ENCODE measurements at places on chromosomes 11 and 22. TPM values are rescaled to one million over a fixed set of nuclear protein-coding genes. Genes with fewer than 3 reads are reported as not detected.

DNA sequence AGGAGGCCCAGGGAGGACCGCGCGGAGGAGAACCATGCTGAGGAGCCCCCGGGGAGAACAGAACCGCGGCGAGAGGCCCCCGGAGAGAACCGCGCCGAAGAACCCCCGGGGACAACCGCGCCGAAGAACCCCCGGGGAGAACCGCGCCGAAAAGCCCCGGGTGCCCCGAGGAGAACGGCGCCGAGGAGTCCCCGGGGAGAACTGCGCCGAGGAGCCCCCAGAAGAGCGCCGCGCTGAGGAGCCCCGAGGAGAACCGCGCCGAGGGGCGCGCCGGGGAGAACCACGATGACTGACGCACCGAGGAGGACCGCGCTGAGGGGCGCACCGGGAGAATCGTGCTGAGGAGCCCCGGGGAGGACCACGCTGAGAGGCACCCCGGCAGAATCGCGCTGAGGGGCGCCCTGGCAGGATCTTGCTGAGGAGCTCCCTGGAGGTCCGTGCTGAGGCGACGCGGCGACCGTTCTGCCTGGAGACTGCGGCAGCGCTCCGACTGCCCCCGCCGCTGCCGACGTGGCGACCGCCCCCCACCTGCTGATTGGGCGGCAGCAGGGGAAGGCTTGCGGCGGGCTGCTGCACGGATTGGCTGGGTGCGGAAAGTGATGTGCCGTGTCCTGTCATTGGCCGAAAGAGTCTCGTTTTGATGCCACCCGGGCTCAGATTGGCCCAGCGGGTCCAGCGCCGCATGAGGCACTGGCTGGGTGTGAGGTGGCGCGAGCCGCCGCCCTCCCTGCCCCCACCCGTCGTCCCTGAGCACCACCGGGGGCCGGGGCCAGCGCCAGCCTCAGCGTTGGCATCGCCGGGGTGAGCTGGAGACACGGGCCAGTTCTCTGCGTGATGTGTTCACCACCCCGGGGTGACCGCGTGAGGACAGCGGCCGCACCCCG is at the start of gene KCNQ1OT1:
Gene KCNQ1OT1, minus strand, starts transcription at position 464 of the 884 bp plus-strand sequence.
- peak; percentile 92 for DNase-seq

- DNase-seq, result no peak
Observed at GRCh38 chr22:41383085-41383484, 1.3 kb downstream of the TEF start.

Gene SLC29A2
- not detected for polyA plus RNA-seq

- DNase-seq, result no peak
Observed at GRCh38 chr11:79087961-79088318, 352.9 kb downstream of the TENM4 start.

Gene ZNF215
- polyA plus RNA-seq, result 5.6 TPM

DNA sequence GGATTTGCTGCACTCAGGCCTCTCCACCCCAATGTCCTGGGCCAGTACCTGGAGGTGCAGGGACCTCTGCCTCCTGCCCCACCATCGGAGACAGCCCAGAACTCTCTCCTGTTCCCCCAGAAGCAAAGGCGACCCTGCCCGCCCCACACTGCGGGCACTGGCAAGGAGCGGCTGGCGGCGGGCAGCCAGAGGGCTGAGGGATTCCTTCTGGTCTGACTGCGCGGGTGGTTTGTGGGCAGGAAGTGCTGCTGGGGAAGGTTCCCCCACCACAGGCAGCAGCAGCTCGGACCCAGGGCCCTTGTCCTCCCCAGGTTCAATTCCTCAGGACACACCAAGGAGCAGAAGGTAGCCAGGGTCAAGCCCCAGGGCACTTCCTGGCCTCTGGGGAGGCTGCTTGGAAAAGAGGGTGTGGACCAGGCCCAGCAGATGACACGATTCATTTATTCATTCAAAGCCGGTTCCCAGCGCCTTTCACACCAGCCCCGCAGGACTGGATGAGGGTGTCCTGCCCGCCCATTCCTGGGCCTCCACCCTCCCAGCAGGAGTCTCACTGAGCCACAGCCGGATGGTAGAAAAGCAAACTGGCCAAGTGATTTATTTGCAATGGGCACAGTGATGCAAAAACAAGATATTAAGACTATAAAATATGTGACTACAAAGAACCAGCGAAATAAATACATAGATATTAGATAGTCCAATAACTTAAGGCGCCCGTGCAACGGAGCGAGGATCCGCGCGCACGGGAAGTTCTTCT is 1.2 kb downstream of the PHLDA2 start:
- DNase-seq, result peak; percentile 78

- peak; percentile 71 for DNase-seq
Observed at GRCh38 chr11:132448334-132448995, 1078.0 kb downstream of the NTM start.

Gene TSSK2
- not detected for polyA plus RNA-seq

DNA sequence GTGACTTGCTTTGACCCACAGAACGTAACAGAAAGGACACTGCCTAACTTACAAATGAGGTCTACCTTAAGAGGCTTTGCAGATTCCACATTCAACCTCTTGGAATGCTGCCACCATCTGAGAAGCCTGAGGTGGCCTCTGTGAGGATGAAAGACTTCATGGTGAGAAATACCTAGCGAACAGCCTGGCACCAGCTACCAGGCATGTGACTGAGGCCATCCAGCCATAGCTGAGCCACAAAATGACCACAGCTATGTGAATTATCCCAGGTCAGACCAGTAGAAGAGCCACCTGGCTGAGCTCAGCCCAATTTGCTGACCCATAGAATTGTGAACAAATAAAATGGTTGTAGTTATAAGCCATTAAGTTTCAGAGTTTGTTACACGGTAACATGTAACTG is 37.5 kb downstream of the PPARA start:
- DNase-seq, result no peak

Gene HBG1
- not detected for polyA plus RNA-seq

DNA sequence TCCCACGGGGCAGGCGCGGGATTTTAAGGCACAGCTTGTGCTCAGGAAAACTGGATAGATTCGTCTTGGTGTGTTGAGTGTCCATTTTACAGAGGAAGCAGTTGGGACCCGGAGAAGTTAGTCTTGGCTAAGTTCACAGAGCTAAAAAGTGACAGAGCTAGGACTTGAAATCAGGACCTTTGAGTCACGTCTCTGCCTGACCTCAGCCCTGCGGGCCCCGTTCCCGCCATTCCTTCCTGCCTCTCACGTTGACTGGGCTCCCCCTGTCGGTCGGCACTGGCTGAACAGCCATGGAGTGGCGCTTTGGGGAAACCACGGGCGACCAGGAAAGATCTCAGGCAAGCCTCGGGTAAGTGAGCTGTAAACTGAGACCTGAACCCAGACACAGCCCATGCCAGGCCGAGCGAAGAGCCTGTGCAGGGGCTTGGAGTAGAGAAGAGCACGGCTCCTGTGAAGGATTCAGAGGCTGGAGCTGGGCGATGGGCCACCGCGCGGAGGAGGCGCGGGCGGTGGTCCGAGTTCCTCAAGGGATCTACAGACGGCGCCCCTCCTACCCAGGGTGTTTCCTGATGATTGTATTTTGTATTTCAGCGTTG is 54.1 kb downstream of the WNT11 start:
- peak; percentile 50 for DNase-seq

Gene SERHL2
- 5.0 TPM for polyA plus RNA-seq

GRCh38 chr11:65131895-65132237 is 2.5 kb downstream of the SYVN1 start:
- DNase-seq, result no peak

- DNase-seq, result peak; percentile 76
Observed at GRCh38 chr11:109697140-109697843, 275.3 kb downstream of the C11orf87 start.

DNA sequence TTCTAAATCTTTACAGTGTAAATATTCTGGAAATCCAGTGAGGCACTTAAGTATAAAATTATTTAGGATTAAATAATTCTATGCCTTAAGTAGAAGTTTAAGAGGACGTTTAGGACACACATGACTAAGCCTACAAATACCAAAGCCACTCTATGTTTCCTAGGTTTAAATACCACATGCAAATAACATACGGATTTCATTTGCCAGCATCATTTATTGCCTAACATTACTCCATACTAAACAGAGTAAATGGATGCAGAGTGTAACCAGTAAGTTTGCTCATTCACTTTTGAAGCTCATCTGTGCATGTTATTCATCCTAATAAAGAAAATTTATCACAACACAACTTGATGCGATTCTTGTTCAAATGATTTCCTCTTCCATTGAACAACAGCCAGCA is 4.1 kb downstream of the BDNF start:
- peak; percentile 56 for DNase-seq

- DNase-seq, result peak; percentile 63
Observed at GRCh38 chr11:23540101-23540561, 679.9 kb upstream of the CCDC179 start.

- peak; percentile 15 for DNase-seq
Observed at GRCh38 chr22:29259253-29259899, 8.4 kb downstream of the RHBDD3 start.

- no peak for DNase-seq
Observed at GRCh38 chr22:29717789-29718188, 2.0 kb upstream of the CABP7 start.

Gene CCDC82
- polyA plus RNA-seq, result 27.3 TPM

DNA sequence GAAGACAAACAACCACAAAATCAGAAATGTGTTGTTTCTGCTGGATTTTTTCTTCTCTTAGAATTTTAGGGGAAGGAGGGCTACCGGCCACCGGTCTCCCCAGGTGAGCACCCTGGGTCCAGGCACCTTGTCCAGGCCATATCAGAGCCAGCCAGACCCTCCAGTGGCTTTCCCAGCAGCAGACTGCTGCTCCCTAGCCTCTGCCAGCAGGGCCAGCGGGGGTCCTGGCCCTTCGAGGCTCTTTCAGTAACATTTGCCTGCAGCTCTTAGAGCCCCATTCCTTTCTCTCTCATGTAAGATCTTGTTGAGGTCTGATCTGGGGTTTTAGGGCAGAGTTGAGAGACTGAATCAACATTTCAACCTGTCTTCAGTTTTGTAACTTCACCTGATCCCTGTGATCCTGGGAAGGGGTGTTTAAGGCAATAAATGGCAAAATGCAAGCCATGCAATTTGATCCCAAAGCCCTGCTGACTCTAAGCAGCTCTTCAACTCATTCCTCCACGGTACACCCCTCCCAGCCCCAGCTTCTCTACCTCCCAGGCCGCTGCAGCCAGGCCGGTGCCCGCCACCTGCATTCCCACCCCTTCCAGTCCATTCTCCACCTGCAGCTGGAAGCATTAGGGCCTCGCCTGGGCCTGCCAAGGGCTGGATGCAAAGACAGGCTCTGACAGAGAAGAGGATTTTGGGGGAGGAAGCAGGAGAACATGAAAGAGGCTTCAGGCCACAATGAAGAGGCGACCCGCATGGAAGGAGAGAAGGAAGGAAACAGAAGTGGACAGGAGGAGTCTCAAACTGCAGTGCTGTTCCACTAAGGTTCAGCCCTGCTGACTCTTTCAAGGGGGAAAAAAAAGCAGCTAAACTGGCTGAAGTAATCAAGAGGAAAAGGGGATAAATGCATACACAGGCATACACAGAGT is 113.0 kb upstream of the FGF3 start:
- no peak for DNase-seq

DNA sequence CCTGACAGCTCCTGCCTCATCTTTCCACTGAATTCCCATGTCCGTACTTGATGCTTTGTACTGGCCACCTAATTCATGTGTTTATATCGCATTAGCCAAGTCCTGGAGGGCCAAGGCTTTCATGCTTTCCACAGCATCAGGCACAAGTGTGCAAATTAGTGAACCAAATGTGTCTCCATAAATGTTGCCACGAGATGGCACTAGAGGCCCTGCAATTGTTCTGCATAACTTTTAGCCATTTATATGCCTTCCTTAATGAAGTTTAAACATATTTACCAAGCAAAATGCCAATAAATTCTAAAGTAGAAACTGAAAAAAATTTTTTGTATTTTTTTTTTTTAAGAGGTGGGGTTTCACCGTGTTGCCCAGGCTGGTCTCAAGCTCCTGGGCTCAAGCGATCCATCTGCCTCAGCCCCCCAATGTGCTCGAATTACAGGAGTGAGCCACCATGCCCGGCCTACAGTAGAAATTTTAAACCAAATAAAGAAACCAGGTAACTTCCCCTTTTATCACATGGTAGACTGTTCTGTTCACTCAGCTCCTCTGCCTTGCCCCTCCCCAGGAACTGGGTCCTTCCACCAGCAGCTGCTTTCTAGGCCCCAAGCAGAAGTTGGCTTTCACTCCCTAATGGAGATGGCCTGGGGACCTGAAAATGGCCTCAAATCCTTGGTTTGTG is 20.8 kb upstream of the IL18BP start:
- DNase-seq, result peak; percentile 69

- peak; percentile 85 for DNase-seq
Observed at GRCh38 chr11:18720808-18721560, 5.0 kb downstream of the IGSF22 start.

- no peak for DNase-seq
Observed at GRCh38 chr11:65213322-65214211, 31.8 kb downstream of the CAPN1 start.

Gene FAM111B
- 7.3 TPM for polyA plus RNA-seq

Gene OR10A2
- polyA plus RNA-seq, result 0.11 TPM

DNA sequence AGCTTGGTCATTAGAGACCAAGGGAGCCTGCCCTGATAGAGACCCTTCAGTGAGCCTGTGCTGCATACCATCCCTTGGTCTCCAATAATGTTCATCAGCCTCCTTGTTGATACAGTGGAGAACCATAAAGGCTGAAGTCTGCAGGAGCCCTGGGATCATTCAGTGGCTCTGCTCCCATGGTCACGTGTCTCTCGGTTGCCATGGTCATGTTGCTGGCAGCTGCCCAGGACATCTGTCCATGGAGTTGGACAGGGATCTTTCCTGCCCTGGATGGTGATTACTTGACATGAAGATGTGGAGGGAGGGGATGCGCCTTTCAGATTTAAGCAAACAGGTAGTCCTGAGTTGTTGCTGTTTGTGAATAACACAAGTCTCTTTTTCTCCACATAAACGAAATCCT is 38.2 kb downstream of the CYB5R2 start:
- no peak for DNase-seq

- no peak for DNase-seq
Observed at GRCh38 chr22:43147821-43148220, 3.5 kb upstream of the TSPO start.

DNA sequence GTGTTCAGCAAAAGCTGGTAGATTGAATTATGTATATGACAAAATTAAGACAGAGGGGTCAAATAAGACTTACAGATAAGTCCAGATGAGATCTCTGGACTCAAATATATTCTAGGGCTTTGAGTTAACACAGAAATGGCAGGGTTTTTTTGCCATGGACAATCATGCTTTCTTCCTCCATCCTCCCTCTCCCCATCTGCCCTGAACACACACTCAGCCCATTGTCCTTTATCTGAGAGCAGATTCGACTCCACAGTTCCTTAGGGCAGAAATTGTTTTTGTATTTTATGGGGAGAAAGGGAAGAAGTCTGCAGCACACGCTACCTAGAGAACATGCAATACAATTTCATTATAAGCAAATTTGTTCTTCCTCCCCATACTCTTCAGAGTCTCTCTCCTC is 86.8 kb downstream of the SLC1A2 start:
- DNase-seq, result no peak

Measured in GM23248 (cell line).